ENCODE measurements at places on chromosomes 12 and 14.

DNA sequence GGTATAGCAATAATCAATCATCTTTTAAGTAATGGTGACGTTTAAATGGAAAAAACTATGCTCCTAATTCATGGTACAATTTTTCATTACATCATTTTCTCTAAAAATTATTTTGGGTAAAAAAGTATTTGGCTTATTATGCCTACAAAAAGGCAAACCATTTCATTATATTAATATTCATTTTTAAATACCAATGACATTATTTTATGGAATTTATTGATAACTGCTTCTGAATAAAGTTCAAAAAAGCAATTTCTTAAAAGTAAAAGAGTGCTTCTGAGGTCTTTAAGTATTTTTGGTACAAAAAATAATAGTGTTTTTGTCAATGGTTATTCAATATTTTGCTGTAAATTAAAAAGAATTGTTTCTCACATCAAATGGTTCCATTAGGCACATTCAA, 12.2 kb downstream of the SLC38A2 start:
- DNase-seq, result no peak

- no peak for DNase-seq
Measured at GRCh38 chr12:123242116-123242904, 9.1 kb downstream of the MTRFR start.

- no peak for DNase-seq
Measured at GRCh38 chr12:88600272-88600671, 20.0 kb upstream of the KITLG start.

GRCh38 chr14:94401083-94401482, 12.7 kb upstream of the SERPINA1 start:
- no peak for DNase-seq

DNA sequence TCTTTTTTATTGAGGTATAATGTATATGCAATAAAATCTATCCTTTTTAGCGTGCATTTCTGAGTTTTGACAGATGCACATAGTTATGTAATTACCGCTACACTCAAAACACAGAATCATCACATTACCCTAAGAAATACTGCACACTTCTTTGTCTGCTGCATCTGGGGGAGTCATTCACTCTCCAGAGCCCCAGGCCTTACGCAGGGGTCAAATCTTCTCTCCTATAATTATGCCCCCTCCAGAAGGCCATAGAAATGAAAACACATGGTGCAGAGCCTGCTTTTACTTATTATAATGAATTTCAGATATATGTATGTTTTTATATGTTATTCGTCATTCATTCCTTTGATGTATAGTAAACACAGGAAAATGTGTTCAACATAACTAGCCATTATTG, 296.5 kb upstream of the TMEM132C start:
- no peak for DNase-seq

DNA sequence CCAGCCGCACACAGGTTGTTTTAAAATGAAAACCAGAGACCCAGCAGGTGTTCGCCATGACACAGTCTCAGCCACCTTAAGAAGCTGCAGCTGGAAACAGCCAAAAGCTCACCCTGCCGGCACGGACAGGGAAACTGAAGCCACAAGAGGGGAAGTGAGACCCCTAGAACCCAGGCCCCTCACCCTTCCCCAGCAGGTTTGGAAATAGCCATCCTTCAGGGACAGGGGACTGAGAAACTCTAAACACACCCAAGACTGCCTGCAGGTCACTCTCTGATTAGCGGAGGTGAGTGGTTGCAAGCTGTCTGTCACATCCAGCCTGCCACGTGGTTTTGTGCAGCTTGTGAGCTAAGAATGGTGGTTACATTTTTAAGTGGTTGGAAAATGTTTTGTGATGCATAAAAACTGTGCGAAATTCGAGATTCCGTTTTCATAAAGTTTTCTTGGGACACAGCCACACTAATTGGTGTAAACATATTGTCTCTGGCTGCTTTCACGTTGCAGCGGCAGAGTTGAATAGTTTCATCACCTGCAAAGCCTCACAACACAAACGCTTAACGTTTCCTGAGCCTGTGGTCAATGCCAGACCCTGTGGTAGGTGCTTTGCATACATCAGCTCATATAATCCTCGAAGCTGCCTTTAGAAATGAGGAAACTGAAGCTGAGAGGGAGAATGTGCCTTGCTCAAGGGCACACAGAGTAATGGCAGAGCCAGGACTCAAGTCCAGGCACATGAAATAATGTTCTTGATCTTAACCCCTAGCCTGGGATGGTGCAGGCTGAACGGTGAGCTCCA, 1.7 kb upstream of the SELPLG start:
- DNase-seq, result no peak

- no peak for DNase-seq
Measured at GRCh38 chr12:1197264-1198018, 206.4 kb downstream of the ERC1 start.

DNA sequence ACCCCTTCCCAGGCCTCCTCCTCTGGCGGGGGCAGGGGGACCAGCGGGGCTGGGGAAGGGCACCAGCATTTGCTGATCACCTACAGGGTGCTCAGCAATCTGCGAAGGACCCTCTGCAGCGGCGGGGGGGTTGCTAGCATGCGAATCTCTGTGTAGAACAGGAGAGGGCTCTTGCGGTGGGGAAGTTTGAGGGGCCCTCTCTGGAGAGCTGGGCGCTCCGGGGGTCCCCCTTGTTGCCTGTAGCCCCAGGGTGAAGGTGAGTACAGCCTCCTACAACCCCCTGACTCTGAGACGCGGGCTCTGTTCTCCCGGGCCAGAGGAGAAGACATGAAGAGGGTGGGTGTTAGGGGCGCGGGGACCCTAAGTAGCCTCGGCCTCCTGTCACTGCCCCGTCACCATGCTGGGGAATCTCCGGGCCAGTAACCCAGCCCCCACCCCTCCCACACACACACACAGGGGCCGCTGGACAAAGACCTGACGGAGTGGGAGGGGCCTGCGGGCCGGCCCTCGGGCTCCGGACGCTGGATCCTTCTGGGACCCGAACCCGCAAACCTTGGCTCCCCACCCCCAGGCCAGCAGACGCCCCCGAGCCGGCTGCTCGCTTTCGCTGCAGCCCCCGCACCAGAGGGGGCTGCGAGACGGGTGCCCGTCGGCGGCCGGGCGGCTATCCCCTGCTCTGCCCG, 734 bp downstream of the FIGNL2 start:
- no peak for DNase-seq

DNA sequence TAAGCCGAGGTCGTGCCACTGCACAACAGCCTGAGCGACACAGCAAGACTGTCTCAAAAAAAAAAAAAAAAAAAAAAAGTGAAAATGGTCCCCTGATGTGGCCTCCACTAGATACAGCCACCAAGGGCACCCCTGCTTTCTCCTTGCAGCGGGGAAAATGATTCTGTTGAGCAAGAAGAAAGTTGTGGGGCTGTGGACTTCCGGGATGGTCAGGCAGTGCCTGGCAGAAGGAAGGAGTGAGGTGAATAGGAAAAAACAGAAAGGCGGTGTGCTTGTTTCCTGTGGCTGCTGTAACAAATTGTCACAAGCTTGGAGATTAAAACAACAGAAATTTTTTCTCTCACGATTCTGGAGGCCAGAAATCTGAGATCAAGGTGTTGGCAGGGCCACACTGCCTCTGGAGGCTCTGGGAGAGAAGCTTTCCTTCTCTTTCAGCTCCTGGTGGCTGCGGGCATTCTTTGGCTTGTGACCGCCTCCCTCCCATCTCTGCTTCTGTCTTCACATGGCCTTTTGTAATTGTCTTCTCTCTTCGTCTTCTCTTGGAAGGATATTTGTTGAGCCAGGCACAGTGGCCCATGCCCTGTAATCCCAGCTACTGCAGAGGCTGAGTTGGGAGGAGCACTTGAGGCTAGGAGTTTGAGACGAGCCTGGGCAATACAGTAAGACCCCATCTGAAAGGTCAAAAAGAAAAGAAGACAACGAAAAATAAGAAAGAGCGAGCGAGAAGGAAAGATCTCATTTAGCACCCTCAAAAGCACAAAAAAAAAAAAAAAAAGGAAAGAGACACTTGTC, 116.6 kb upstream of the MED13L start:
- no peak for DNase-seq

DNA sequence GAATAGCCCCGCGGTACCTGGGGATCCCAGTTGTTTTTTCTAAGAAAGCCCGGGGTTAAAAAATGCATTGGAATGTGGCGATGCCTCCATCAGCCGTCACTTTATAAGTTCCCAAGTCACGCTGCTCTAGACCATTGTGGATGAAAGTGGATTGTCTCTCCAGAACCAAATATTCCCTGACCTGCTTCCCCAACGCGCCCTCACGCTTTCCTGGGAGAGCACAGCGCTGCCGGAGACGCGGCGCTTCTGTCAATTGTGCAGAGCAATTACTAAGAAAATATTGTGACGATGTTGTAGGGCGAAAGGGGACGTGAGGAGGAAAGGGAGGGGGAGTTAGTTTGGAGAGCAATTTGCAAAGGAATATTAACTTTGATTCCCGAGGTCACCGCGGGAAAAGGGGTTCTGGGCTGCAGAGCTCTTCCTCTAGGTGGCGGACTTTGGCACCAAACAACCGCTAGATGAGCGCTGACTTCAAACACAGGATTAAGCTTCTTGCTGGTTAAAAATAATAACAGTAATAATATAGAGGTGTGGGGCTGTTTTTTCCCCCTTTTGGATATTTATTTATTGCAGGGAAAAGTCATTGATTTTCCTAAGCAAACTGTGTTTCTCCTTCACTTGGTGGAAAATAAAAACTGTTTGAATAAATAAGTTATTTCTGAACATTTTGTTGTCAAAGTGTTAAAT, 9.6 kb upstream of the FOXG1 start:
- no peak for DNase-seq

DNA sequence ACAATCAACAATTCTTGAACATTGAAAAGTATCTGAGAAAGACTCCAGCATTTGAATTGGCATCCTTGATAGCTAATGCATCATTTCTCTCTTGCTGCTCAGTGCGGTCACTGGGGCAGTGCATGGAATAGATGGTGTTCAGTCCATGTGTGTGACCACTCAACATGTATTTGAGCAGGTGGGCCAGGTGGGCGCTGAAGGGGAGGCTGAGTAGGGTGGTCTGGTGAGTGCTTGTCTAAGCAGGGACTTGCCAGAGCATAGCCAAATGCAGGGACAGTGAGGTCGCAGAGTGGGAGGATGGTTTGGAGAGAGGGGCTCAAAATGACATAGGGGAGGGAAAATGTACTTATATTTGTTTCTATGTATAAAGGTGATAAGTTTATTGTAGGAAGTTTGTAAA, 409.0 kb downstream of the TMEM121 start:
- no peak for DNase-seq

- no peak for DNase-seq
Measured at GRCh38 chr14:42994051-42994736, 1387.5 kb downstream of the LRFN5 start.

GRCh38 chr12:4579305-4580102, 17.5 kb downstream of the DYRK4 start:
- DNase-seq, result no peak

GRCh38 chr12:93137656-93138612, 208.8 kb upstream of the EEA1 start:
- no peak for DNase-seq

DNA sequence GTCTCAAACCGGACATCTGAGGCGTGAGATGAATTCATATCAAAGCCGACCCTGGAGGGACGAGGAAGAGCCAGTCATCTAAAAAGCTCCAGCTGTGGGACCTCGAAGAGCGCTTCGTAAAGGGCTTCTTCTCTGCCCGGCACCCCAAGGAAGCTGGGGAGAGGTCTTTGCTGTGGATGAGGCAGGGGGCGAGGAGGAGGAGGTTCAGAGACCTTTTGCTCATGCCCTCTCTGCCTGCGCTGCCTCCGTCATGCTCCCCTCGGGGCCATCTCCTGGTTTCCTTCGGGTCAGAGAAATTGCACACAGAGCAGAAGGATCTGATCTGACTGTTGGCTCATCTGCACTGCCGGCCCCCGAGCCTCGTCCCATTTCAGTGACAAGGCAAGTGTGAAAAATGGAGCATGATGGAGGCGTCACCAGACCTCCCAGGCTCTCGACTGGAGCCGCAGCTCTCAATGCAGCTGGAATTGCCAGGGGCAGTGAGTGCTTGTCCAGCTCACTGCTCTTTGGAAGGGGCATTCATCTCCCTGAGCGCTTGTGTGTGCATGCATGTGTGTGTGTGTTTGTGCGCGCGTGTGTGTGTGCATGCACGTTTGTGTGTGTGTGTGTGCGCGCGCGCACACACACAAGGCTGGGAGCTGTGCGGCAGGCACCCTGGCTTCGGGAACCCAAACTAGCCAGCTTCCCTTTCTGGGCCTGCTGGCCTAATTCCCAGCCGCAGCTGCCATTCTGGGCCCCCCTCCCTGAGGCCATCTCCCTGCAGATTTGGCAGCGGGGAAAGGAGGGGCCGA, 9.2 kb downstream of the CABP1 start:
- DNase-seq, result no peak

GRCh38 chr14:22748206-22748605, 18.3 kb upstream of the OXA1L start:
- no peak for DNase-seq

DNA sequence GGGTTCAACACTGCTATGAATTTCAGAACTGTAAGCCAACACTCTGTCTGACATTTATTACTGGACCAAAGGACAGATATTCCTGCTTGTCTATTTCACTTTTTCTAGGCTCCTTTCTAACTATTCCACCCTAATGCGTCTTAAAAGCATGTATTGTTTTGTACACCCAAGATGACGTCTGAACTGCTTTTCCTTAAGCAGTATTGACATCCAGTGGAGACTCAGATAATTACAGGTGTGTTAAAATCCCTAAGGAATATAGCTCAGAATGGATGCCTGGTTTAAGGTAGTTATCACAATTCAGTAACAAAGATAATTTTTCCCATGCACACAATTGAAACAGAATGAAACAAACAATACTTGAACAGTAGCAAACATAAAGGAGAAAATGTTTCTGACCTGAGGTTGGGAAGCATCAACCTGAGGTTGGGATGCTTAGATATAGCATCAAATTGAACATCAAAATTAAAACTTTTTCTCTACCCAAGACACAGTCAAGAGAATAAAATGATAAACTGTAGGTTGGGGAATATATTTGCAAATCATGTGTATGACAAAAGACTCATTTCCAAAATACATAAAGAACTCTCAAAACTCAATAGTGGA, 93.7 kb upstream of the PTPRR start:
- DNase-seq, result no peak

GRCh38 chr12:88737838-88738472, 157.7 kb upstream of the KITLG start:
- no peak for DNase-seq
